ENCODE measurements at places on chromosomes 13 and 19.
A peak's percentile ranks its signal among the peaks of the same experiment; 100 is the strongest.

DNA sequence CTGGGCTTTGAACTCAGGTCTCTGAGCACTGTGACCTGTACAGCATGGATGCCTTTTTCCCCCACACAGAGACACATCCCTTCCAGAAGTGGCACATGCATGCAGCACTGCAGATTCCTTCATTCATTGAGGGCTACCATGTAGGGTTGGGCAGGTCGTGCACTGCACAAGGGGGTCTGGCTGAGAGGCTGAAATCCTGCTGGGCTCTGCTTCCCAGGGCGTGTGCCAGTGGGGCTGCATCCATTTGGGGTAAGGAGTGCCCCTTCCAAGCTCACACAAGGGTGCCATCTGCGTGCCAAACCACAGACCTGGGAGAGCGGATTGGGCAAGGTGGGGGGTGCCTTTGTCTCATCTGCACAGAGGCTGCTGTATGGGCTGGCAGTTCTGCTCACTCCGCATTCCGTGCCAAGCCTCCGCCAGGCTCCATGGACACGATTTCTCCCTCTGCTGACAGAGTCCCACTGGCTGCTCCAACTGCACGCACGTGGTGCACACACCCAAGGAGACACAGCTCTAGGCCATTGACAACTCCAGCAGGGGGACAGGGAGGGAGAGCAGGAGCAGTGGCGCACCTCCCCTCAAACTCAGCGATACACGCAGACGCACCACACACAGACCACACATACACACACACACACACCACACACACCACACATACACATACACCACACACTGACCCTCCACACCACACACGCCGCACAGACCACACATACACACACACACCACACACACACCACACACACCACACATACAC is 4.5 kb upstream of the SHISA7 start:
- DNase-seq, result peak; percentile 57

- peak; percentile 85 for DNase-seq
These were observed at the start of gene PLIN5 for GRCh38 chr19:4534836-4535658. Gene PLIN5 (minus strand): TSS chr19:4535224. CDS start chr19:4534074, 1,150 bp downstream.

- DNase-seq, result no peak
These were observed 82.4 kb downstream of the EFNB2 start for GRCh38 chr13:106453101-106453500.

GRCh38 chr13:111286749-111287148 is 33.7 kb upstream of the TEX29 start:
- no peak for DNase-seq
